ENCODE measurements at places on chromosomes 4 and X.

DNA sequence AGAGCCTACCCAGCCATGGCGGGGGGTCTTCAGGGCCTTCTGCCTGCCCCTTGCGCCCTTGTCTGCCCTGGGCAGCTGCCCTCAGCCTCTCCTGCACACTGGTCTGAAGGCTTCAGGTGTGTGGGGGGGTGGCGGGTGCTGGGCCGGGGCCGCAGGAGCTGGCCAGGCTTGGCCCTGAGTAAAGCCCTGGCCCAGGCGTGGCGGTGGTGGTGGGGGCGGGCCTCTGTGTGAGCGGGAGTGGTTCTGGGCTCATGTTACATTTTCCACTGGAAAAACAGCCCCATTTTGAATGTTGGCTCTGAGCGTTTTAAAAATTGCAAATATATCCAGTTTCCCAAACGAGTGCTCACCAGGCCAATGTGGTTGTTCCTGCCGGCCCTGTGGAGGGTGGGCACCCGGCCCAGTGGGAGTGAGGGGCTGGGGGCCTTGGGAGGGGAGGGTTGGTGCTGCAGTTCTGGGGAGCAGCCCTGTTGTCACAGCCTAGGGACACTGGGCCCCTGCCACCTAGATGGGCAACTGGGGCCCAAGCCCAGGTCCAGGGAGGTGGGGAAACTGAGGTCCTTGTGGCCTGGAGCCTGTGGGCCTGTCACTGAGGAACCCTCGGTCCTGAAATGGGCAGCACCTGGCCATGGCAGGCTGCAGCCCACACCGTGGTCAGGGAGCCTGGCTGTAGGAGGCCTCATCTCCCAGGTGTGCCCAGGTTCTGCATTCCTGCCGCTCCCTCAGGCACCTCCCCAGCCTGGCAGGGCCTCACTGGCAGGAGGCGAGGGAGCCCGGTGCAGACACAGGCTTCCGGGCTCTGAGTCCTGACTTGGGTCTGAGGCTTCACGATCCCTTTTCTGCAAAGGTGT is 28.3 kb downstream of the FGFRL1 start:
- DNase-seq = no peak

DNA sequence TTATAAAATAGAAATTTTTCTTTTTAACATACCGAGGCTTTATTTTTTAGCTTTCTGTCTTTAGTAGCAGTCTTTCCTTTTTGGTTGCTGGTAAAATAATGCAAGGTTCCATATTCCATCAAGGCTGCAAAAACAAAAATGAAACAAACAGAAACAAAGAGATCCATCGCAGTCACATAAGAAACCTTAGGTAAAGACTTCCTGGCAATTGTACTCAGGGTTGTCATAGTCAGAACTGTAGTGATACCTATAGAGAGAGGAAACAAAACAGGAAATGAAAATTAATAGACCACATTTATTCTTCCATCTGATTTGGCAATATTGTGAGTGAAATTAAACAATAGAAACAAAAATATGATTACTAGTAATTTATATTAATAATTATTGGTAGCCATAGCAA is 72.5 kb downstream of the GABRG1 start:
- no peak for DNase-seq

GRCh38 chr4:143252478-143252877 is 67.8 kb downstream of the USP38 start:
- no peak for DNase-seq

GRCh38 chrX:96590403-96590802 is 94.2 kb upstream of the DIAPH2 start:
- no peak for DNase-seq

- no peak for DNase-seq
Observed at GRCh38 chr4:87005690-87006425, 71.0 kb downstream of the AFF1 start.

DNA sequence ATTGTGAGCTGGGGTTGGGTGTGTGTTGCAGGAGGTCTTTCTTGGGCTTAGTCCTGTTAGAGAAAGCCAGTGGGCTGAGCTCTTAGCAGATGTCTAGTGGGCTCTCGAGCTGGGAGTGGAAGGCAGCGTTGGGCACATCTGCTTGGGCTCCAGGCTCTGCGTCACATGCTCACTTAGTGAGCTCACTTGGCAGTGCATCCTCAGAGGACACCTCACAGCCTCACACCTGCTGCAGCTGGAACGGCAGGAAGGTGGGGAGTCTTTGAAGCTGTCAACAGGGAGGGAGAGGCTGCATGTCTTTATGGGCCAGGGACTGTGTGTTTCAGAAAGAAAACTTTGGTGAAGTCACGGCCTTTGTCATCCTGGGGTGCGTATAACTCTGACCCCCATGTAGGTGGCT is 82.2 kb downstream of the PSAPL1 start:
- DNase-seq = no peak

- DNase-seq = no peak
Observed at GRCh38 chrX:14194711-14195110, 165.0 kb upstream of the GEMIN8 start.

- DNase-seq = no peak
Observed at GRCh38 chr4:60500810-60501209, 699.3 kb upstream of the ADGRL3 start.

- no peak for DNase-seq
Observed at GRCh38 chr4:106471151-106471550, 102.6 kb upstream of the GIMD1 start.

DNA sequence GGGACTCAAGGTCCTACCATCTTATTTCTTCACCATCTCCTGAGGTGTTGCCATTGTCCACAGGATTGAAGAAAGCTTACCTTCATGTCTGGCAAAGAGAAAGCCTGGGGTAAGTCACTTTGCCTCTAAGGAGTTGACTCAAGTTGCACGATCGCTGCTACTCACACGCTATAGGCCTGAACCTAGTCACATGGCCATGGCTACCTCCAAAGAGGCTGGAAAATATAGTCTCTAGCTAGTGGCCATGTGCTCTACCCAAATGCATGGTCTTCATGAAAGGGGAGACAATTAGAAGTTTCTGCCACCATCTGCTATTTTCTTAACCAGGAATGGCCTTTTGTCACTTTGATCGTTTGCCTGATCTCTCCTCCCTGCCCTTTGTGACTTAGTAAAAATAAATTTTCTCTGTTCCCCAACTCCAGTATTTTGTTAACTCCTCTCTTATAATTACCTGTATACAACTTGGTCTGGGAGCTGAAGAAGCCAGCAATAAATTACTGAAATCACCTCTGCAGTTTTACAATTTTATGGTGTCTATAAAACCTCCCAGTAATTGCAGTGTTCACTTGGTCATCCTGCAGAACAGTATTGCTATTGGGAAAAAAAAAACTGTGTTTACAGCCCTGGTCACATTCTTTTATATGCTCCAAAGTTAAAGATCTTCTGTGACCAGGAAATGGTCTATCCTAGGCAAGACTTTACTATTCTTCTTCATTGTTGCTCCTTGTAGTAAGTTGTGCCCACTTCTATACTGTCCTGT is 126.7 kb upstream of the TSPAN5 start:
- no peak for DNase-seq

GRCh38 chr4:182288534-182288933 is 45.3 kb downstream of the TENM3 start:
- no peak for DNase-seq

- no peak for DNase-seq
Observed at GRCh38 chr4:16083241-16084191, at the start of gene PROM1. PROM1 (minus strand) TSS chr4:16084023; CDS start chr4:16075906, 8,117 bp downstream.

GRCh38 chrX:117274965-117275364 is 812.2 kb upstream of the CT83 start:
- DNase-seq = no peak

- DNase-seq = no peak
Observed at GRCh38 chr4:6499238-6499600, 26.8 kb upstream of the PPP2R2C start.

DNA sequence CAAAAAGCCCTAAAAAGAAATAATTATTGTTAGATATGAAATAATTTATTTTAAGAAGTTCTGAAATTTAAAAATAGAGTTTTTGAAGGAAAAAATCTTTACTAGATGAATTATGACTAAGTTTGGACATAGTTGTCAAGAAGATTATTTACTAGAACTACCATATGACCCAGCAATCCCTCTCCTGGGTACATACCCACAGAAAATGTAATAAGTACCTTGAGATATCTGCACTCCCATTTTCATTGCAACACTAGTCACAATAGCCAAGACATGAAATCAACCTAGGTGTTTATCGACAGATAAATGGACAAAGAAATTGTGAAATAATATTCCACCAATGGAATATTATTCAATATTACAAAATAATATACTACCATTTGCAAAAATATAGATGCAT is 109.9 kb downstream of the PDHA2 start:
- DNase-seq = no peak

DNA sequence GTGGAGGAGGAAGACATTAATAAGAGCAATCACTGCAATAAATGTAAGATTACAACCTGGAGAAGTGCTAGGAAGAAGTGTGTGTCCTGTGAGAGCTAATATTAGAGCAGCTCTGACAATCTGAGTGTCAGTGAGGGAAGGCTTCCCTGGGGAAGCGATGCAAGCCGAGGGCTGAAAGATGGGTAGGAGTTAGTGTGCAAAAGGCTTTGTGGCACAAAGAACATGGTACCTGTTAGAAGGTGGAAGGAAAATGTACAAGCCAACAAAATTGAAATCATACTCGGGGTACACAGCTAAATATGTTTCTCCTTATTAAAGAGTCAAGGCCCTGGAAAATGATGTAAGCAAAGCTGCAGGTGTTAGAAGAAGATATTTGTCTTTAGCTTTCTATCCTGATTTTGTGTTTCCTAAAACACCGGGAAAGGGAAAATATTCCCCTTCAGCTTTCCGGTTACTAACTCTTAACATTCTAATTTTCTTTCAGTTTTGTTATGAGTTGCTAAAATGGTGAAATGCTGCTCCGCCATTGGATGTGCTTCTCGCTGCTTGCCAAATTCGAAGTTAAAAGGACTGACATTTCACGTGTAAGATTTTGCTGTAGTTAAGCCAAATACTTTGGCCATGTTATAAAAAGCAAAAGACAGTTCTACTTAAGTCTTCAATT is 808 bp downstream of the THAP6 start:
- no peak for DNase-seq

GRCh38 chrX:4878640-4879039 is 1165.2 kb upstream of the PRKX start:
- DNase-seq = no peak

GRCh38 chr4:16125571-16126445 is 42.0 kb upstream of the PROM1 start:
- no peak for DNase-seq

DNA sequence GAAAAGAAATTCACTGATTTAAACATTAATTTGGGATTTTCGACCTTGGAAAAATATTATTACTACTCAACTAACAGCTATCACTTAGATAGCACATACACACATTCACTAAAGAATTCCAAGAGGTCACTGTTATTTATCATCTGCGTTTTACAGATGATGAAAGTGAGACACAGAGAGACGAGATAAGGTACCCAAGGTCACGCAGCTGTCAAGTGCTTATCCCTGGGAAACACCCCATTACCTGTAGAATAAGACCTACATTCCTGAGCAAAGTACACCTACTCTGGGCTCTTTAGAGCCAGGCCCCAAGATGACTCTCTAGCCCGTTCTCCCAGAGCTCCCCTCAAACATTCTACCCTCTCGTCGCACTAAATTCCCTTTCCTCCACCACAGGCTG is 48.6 kb downstream of the HAUS3 start:
- no peak for DNase-seq

GRCh38 chr4:3716631-3717235 is 49.5 kb upstream of the ADRA2C start:
- no peak for DNase-seq

GRCh38 chrX:39690541-39691415 is 407.0 kb downstream of the BCOR start:
- no peak for DNase-seq

GRCh38 chr4:123488916-123489315 is 92.3 kb downstream of the SPRY1 start:
- DNase-seq = no peak

- no peak for DNase-seq
Observed at GRCh38 chrX:1029494-1029893, 183.0 kb downstream of the CRLF2 start.

DNA sequence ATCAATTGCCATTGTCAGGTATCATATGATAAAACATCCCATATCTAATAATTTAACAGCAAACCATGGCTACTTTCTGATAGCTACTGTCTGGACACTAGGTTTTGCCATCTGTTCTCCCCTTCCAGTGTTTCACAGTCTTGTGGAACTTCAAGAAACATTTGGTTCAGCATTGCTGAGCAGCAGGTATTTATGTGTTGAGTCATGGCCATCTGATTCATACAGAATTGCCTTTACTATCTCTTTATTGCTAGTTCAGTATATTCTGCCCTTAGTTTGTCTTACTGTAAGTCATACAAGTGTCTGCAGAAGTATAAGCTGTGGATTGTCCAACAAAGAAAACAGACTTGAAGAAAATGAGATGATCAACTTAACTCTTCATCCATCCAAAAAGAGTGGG is 7.0 kb downstream of the NPY5R start:
- no peak for DNase-seq

DNA sequence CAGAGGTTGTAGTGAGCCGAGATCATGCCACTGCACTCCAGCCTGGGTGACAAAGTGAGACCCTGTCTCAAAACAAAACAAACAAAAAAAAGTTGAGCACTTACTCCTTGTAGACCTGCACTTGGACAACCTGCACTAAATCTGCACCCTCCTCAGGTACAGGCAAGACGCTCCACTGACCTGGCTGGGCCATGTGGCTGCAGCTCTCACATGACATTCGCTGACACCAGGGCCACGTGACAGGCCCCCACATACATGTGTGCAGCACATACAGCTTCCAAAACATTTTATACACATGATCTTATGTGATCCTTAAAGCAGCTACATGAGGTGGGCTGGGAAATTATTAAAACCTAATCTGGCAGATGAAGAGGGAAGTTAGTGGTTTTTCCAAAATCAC is 62.5 kb downstream of the MGST2 start:
- no peak for DNase-seq

DNA sequence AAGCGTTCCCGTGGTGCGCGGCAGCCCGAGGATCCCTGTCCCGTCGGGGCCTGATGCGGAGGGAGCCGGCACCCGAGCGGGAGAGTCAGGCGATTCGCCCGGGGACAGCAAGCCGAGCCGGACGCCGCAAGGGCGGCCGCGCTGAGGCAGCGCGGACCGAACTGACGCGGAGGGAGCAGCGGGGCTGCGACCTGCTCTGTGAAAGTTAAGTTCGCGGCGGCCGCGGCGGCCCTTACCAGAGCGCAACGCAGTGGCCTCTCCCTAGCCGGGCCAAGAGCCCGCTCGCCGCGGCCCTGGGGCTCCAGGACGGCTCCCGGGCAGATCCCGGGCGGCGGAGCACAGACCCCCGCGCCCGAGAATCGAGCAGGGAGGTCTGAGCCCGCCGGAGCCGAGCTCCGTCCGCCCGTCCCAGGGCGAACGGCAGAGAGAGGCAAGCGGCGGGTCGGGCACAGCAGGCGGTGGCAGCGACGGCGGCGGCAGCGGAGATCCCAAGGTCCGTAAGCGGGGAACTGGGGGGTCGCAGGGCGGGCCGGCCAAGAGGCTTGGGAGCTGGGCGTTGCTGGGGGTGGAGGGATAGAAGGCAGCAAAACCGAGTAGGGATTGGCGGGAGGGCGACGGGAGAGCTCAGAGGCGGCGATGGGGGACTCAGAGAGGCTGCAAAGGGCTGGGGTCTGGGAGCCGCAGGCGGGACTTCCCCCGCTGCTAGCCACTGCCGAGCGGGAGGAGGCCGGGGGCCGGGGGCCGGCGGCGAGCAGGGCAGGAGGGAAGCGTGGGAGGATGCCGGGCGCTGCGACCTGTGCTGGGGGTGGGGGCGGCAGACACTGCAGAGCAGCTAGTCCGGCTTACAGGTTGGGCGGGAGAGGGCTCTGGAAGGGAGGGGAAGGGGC is 1.0 kb downstream of the GPR50 start:
- no peak for DNase-seq

GRCh38 chrX:114619874-114620273 is 36.0 kb downstream of the HTR2C start:
- DNase-seq = no peak

GRCh38 chr4:100984901-100985300 is 362.4 kb downstream of the PPP3CA start:
- no peak for DNase-seq
